Amniotic stem cell (primary cell): ENCODE measurements at places on chromosomes 6 and 20.

DNA sequence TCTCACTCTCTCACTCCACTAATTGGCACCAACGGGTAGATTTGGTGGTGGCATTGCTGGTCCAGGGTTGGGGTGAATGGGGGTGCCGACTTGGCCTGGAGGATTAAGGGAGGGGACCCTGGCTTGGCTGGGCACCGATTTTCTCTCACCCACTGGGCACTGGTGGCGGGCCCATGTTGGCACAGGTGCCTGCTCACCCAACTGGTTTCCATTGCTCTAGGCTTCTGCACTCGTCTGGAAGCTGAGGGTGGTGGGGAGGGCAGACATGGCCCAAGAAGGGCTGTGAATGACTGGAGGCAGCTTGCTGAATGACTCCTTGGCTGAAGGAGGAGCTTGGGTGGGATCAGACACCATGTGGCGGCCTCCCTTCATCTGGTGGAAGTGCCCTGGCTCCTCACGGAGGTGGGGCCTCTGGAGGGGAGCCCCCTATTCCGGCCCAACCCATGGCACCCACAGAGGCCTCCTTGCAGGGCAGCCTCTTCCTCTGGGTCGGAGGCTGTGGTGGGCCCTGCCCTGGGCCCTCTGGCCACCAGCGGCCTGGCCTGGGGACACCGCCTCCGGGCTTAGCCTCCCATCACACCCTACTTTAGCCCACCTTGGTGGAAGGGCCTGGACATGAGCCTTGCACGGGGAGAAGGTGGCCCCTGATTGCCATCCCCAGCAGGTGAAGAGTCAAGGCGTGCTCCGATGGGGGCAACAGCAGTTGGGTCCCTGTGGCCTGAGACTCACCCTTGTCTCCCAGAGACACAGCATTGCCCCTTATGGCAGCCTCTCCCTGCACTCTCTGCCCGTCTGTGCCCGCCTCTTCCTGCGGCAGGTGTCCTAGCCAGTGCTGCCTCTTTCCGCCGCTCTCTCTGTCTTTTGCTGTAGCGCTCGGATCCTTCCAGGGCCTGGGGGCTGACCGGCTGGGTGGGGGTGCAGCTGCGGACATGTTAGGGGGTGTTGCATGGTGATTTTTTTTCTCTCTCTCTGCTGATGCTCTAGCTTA is 11.2 kb downstream of the VEGFA start:
- no peak for DNase-seq

DNA sequence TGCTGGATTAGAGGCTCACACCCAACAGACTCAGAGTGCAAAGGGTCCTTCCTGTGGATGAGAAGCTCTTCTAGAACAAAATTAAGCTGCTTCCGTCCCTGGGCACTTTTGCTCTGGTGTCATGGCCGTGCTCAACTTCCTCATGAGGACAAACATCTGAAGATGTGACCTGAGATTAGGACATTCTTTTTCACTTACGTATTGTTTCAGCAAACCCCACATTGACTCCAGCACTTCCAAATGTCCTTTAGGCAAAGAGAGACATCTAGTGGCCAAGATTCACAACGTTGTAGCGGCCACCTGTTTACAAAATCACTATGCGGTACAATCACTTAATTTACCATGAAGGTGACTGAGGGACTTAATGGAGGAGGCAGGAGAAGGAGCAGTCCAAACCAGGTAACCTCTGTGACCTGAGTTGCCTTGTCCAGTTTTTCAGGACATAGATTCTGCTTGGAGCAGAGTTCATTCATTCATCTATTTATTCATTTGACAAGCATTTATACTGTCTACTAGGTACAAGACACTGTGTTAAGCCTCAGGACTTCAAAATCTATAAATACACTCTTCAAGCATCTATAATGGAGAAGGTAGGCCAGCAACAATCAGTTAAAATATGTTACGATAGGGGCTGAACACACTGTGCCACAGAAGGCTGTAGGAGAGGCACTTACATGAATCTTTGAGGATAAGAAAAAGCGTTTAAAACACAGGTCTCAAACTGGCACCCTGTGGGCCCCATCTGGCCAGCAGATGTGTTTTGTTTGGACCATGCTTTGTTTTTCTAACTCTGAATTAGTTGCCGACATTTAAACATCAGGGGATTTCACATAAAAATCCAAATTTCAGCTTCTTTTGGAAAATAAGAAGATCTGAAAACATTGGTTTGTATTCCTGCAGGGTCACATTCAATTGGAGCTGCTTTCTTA is 5.6 kb upstream of the ADGRF1 start:
- DNase-seq, result peak; percentile 32

GRCh38 chr20:41072190-41072863 is 43.7 kb downstream of the TOP1 start:
- peak; percentile 63 for DNase-seq

GRCh38 chr6:97456070-97456469 is 173.1 kb upstream of the MMS22L start:
- no peak for DNase-seq

- DNase-seq, result no peak
Measured at GRCh38 chr6:151128763-151129370, 110.9 kb upstream of the AKAP12 start.

GRCh38 chr6:130969166-130969565 is 93.9 kb downstream of the EPB41L2 start:
- no peak for DNase-seq
